G401 (cell line): ENCODE measurements at places on chromosomes 2 and 18. TPM values are rescaled to one million over a fixed set of nuclear protein-coding genes. Genes with fewer than 3 reads are reported as not detected.

GRB14 gene
- 0.25 and 3.0 TPM in 2 replicates for total RNA-seq

CDH19 gene
- total RNA-seq = not detected in 2 replicates

LAMA1 gene
- 0.03 and 0.31 TPM in 2 replicates for total RNA-seq

TNFRSF11A gene
- 0.24 and 0.25 TPM in 2 replicates for total RNA-seq

KIAA1328 gene
- 3.6 and 3.8 TPM in 2 replicates for total RNA-seq

PTH2R gene
- 0.54 TPM in 1 of 2 replicates, not detected in the other for total RNA-seq

ATG9A gene
- total RNA-seq = 24.6 and 26.6 TPM in 2 replicates

BOK gene
- total RNA-seq = 26.9 and 36.3 TPM in 2 replicates

VSNL1 gene
- not detected in 2 replicates for total RNA-seq

NLRC4 gene
- not detected in 2 replicates for total RNA-seq

TGFBRAP1 gene
- 16.7 and 30.4 TPM in 2 replicates for total RNA-seq

MOCOS gene
- not detected in 2 replicates for total RNA-seq

GPR39 gene
- 0.44 TPM in 1 of 2 replicates, not detected in the other for total RNA-seq

ARHGAP28 gene
- total RNA-seq = 0.61 and 1.0 TPM in 2 replicates

NAT8 gene
- total RNA-seq = not detected in 2 replicates

TMEM247 gene
- total RNA-seq = not detected in 2 replicates

KIF1A gene
- total RNA-seq = 15.3 and 24.9 TPM in 2 replicates

LYG2 gene
- not detected in 2 replicates for total RNA-seq

NCL gene
- total RNA-seq = 159 and 386 TPM in 2 replicates

MAPK4 gene
- total RNA-seq = not detected in 2 replicates

DYNAP gene
- not detected in 2 replicates for total RNA-seq

TSGA10 gene
- 1.8 and 5.8 TPM in 2 replicates for total RNA-seq

AGBL5 gene
- total RNA-seq = 59.4 and 68.2 TPM in 2 replicates

UGT1A5 gene
- not detected in 2 replicates for total RNA-seq

CNGA3 gene
- not detected in 2 replicates for total RNA-seq

RIOK3 gene
- 27.3 and 50.2 TPM in 2 replicates for total RNA-seq

RIT2 gene
- not detected in 2 replicates for total RNA-seq

CCL20 gene
- not detected in 2 replicates for total RNA-seq

CENPA gene
- 42.0 and 59.8 TPM in 2 replicates for total RNA-seq

DPP10 gene
- total RNA-seq = not detected in 2 replicates

ITGB6 gene
- total RNA-seq = not detected in 2 replicates
